ENCODE measurements at places on chromosomes 5 and 9.

- no peak for DNase-seq
Measured at GRCh38 chr9:113886466-113886865, 10.4 kb downstream of the ZNF618 start.

- peak; percentile 10 for DNase-seq
Measured at GRCh38 chr5:52837068-52837467, 49.4 kb downstream of the ITGA1 start.

- DNase-seq, result no peak
Measured at GRCh38 chr5:66718374-66719002, 122.3 kb downstream of the MAST4 start.

GRCh38 chr5:23994581-23995370, 487.4 kb downstream of the PRDM9 start:
- no peak for DNase-seq

DNA sequence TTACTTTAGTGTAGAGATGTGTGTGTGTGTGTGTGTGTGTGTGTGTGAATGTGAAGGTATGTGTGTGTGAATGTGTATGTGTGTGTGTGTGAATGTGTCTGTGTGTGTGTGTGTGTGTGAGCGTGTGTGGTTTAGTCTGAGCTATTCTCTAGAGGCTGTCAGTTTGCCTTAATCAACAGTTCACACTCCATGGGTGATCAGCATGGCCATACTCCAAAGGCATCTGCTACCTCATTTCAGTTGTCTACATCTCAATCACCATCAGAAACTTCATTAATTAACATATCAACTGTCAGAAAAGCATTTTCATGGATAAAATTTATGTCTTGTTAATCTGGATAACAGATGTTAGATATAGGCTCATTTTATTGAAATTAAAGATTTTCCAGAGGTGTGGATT, 103.1 kb upstream of the PTPN3 start:
- DNase-seq, result no peak

GRCh38 chr9:130445268-130445983, 665 bp downstream of the ASS1 start:
- DNase-seq, result peak; percentile 63

DNA sequence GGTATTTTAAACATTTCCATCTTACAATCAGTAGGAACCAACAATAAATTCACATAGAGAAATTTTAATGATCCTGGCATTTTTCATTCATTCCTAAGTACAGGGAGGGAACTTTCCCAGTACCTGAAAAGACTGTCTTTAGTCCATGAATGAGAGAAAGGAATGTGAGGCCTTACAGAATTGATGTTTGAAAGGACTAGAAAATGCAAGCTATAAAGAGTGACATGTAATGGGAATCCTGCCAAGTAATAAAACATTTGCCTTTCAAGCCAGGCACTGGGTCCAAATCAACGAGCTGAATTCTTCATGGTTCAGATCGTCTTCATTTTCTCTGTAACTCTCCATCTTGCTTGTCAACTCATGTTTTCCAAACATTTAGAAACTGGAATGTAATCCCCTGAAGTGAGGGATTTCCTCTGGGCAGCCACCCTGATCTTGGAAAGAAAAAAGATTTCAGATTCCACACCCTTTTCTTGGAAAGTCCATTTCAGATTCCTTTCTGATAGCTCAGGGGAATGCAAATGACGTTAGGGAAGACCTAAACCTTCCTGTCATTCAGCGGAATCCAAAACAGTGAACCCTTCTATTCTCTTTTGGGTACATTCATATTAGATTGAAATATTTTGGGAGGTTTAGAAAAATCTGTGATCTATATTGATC, 315.8 kb downstream of the SH3GL2 start:
- no peak for DNase-seq

DNA sequence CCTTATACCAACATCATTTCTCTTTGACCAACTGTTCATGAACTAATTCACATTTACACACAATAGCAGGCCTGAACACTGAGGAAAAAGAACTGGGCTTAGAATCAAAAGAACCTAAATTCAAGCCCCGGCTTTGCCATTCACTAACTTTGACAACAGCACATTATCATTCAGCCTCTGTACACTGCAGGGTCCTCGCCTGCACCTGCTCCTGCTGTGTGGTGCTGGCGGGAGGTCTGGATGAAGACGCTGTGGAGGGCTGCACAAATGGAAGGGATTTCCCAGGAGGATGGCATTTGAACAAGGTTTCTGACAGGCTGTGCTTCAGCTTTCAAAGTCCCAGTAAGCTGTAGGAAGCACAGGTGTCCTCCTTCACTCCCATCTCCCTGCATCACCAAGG, 151.2 kb downstream of the ZDHHC21 start:
- DNase-seq, result no peak

GRCh38 chr9:23041466-23041865, 594.8 kb downstream of the DMRTA1 start:
- no peak for DNase-seq

DNA sequence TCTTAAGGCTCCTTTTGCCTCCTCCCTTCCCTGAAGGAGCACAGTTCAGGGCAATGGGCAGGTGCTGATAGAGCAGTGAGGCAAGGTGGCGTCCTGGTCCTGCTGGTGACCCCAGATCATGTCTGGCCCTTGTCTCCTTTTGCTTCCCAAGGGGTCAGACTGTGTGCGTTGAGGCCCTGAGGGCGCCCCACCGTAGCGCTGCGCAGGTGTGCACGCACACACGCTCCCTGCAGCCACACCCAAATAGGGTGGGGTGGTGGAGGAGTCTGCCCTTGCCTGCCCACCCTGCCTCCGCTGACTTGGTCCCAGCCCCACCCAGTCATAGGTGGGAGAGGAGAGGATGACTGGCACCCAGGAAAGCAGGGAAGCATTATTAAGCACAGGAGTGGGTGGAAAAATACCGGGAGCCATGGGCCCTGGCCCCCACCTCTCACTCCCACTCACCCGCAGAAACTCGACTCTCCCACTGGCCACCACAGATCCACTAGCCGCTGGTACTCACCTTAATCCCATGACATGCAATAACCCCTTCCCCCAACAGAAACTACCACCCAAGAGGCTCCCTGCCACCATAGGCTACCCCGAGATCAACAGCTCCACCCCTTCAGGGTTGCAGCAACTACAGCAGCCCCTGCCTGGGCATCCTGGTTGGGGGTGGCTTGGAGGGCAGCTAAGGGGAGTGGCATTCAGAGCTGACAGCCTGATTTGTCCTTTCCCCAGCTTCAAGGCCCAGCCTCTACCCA, 16.7 kb downstream of the PDLIM4 start:
- no peak for DNase-seq

DNA sequence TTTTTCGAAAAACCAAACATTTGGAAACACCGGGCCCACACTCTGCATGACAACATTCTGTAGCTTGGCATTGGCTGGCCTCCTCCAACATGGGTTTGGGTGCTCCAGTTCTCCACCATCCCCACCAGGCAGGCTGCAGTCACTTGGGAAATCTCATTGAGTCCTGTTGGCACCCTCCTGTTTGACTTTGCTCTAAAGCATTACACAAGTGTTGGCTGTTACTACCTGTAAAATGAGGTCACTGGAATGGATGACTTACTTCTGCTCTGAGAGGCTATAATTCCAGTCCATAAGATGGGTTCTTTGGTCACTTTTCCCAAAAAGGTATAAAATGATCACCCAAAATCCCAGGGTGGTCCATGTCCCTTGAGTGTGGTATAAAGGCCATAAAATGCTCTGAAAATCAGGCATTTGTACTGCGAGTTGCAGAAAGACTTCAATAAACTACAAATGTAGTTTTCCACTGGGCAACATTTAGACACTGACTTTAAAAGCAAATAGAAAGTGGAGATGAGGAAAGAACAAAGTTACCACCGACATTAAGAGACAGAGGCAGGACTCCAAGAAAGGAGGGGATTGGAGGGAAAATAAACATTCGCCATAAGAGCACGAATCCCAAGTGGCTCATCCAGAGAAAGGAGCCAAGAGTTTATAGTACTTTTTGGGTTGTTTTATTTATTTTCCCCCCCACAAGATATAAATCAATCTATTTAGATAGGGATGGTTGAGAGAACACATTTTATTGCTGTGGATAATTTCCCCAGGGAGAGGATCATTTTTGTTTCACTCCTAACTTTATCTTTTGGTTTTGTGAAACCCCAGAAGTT, 295.1 kb downstream of the TLE1 start:
- DNase-seq, result no peak

GRCh38 chr5:35325836-35326235, 95.5 kb upstream of the PRLR start:
- no peak for DNase-seq

GRCh38 chr5:60700416-60700757, 421 bp upstream of the DEPDC1B start:
- DNase-seq, result no peak

- no peak for DNase-seq
Measured at GRCh38 chr5:68449380-68449779, 233.8 kb downstream of the PIK3R1 start.

- no peak for DNase-seq
Measured at GRCh38 chr5:51859624-51860023, 476.4 kb downstream of the ISL1 start.

- DNase-seq, result peak; percentile 70
Measured at GRCh38 chr5:148070621-148071020, 6.8 kb downstream of the SPINK5 start.

GRCh38 chr5:166625210-166625865, 1666.1 kb upstream of the WWC1 start:
- no peak for DNase-seq

DNA sequence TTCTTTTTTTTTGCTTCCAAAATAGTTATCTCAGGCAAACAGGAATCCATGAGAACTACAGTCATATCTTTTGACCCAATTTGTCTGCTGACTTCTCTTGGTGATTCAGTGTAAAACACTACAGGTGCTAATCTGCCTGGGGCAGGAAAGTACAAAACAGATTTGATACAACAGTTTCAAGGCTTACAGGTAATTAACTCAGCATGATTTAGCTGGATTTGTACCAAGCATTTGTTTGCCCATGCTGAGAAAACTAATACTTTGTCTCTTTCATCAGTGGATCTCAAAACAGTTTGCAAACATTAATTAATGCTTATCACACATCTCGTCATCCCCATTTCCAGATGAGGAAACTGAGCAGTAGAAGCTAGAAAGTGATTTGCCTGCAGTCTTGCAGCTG, 312.5 kb upstream of the SEMA6A start:
- DNase-seq, result no peak

DNA sequence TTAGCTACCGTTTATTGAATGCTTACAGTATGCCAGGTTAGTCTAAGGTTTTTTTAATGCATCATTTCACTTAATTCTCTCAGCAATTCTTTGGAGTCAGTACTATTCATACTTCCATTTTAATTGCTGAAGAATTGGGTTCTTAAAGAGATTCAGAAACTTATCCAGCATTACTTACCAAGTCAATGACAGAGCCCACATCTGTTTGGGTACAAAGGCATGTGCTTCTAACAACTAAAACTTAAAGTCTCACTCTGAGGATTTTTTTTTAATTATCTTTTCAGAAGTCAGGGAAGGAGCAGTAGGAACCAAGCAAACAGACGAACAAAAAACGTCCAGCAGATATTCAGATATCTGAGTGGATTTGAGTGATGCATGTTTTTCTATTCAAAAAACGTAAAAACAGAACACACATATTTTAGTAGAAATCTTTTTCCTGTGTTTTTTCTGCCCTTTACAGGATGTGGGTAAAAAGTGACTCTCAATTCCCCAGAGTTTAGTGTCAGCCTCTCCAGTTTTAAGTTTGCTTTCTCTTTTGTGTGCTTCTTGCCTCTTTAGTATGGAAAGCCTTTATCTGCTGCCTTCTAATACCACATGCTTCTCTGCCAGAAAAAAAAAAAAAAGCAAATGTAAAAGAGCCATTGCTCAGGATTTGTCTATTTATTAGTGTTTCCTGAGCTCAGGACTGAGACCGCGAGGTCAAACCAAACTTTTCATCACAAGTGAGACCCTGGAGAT, 118.0 kb downstream of the PRKACG start:
- no peak for DNase-seq

DNA sequence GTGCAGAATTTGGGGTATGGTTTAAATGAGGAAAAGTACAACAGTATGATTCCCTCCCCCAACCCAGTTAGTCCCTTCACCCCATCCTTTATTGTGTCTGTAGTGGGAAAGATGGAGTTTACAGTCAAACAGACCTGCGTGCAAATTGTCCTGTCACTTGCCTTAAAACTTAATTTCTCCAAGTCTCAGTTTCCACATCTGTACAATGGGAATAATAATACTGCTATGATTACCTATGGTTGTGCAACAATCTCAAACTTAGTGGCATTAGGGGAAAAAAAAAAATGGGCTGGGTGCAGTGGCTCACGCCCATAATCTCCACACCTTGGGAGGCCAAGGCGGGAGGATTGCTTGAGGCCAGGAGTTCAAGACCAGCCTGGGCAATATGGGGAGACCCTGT, 35.8 kb upstream of the CTNNA1 start:
- DNase-seq, result no peak

GRCh38 chr5:149572170-149572569, 9.1 kb upstream of the ARHGEF37 start:
- DNase-seq, result no peak

GRCh38 chr5:120155873-120156272, 308.2 kb upstream of the PRR16 start:
- no peak for DNase-seq

DNA sequence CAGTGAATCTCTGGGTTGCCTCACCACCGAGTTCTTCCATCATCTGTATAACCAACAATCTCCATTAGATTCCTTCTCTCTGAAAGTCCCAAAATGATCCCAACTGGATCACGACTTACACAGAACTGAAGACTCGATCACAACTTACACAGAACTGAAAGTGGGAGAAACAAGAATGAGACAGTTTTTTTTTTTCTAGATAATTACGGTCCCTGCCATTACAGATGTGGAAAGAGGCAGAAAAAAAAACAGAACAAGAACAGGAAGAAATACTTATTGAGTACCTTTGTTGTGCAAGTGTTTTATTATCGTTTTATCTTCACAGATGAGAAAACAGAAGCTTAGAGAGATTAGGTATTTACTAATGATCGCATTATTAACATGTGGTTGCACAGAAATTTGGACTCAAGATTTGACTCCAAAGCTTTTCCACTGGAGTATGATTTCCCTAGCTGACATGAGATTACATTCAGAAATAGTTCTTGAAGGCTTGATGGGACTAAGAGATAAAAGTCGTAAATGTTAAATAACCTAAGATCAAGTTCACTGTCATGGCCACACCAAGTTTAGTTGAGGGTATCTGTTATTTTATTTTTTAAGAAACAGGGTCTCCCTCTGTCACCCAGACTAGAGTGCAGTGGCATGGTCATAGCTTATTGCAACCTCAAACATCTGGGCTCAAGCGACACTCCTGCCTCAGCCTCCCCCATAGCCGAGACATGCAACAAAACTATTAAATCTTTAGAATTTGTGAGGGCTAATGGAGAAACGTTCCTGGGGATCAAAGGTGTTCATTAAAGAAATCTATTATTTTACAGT, 8.9 kb downstream of the PLK2 start:
- no peak for DNase-seq

DNA sequence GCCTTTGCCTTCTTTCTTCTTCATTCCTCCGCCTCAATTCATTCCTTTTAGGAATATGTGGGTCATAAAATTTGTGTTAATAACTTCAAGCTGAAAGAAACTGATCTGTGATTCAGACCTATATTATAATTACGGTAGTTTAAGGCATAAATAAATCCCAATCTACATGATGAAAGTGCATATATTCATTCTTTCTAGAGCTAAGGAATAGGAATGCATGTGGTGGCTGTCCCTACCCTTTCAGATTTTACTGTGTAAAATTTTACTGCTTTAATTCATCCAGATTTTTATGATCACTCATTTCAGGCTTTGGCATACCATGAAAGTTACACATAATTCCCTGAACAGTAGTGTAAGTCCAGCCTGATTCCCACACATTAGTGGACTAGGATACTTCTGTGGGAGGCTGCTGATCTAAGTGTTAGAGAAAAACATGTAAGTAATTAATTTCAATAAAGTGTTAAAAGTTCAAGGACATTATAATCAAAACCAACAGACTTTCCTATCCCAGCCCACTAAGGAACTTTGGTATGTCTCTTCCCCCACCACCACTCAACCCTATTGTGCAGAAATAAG, 83.1 kb downstream of the HINT1 start:
- DNase-seq, result no peak
